Activated CD4-positive, CD25-positive, alpha-beta regulatory T cell treated with anti-CD3 and anti-CD28 coated beads, Interleukin-2, amount 50 U/mL, for 24 hours (primary cell): ENCODE measurements at places on chromosomes 3 and 15.

DNA sequence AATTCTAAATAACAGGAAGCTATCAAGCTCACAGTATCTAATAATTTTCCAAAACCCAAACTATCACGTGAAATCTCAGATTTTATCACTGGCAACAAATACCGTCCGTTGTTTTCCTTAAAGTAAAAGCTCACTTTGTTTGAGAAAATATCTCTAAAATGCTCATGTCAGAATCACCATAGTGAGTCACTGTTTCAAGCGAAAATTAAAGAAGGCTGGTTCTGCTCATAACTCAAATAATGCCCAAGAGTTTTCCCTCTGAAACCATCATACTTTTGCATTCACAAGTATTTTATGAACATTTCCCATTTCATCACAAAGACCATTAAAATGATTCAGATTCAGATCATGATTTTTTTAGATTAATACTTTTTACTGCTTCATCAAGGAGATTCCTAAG lies 50.6 kb downstream of the TBL1XR1 start:
- ATAC-seq, result peak; percentile 36

GRCh38 chr15:34722439-34722836 lies 32.4 kb downstream of the GJD2 start:
- no peak for ATAC-seq

GRCh38 chr3:20310629-20311028 lies 124.6 kb upstream of the SGO1 start:
- ATAC-seq, result no peak

DNA sequence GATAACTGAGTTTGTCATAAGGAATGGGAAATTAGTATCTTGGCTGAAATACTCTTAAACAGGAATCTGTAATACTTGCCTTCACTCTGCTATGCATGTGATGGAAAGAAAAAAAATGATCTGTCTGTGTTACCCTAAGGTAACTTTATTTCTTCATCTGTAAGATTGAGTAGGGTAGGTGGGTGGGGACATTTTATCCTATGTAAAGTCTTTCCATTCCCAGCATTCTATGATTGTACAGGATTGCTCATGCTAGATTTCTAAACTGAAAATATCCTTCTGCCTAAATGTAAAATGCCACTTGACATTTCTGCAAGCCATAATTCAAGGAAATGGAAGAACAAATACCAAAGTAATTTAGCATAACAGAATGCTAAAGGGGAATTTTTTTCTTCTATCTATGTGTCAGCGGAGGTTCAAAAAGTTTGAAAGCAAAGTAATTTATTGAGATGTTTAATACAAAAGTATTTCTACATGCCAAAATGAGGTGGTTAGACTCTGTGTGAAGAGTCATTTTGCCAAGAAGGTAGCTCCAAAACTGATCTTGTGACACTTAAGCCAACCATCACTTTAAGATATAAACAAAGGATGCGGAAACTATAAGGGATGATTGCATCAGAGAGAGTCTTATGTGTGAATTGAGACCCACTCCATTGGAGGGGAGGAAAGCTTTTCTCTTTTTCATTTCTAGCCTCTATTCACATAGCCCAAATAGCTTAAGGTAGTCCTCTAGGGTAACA lies 46.6 kb upstream of the SERPINI2 start:
- no peak for ATAC-seq

DNA sequence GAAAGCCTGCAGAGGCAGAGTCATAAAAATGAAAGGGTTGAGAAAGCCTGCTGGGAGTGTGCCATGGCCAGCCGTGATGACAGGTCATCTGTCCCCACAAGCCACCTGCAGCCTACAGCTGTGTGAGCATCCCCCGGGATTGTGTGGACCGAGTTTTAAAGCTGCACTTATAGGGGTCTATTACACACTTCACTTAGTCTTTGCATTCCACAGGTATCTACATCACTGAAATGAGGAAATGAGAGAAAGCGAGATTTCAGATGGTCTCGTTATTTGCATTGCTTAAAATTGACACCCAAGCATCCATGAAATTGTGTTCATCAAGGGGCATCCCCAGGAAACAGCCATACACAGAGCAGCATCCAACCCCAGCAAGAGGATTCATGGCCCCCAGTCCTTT lies 137.6 kb upstream of the TRIM42 start:
- ATAC-seq, result no peak

DNA sequence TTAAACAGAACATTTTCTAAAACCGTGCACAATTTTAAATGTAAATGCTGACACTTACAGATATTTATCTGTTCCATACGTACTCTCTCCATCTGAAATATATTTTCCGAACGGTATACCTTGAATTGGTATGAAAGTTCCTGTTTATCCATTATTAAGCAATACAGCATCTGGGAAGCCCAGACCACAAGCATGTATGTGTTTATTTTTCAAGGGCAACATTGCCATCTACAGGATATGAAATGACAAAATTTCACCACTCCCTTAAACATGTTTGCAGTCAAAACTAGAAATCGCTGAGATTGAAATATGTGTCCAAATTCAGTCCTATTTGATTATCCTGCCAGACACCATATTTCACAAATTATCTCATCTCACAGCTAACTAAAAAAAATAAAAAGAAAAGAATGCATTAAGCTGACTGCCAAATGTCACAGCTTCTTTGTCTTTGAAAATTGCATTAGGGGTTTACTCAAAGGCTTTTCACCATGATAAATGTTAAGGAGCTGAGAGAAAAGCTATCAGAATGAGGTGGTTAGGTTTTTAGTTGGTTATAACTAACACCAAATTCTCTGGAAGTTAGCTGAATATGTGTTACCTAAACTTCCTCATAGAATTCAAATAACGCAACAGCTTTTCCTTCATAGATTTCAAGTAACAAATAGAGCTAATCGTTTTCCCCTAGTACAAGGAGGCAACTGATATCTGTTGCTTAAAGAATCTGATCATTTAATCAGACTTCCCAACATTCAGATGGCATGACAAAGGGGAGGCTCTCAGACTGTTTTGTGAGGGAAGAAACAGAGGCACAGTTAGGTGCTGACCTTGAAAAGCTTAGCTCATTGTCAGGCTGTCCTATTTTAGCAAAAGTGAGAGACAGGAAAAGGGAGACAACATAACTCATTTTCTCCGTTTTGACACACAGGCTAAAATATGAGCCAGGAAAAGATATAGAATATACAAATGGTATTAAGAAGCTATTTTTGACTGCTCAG lies 533.1 kb downstream of the TBL1XR1 start:
- ATAC-seq, result no peak

DNA sequence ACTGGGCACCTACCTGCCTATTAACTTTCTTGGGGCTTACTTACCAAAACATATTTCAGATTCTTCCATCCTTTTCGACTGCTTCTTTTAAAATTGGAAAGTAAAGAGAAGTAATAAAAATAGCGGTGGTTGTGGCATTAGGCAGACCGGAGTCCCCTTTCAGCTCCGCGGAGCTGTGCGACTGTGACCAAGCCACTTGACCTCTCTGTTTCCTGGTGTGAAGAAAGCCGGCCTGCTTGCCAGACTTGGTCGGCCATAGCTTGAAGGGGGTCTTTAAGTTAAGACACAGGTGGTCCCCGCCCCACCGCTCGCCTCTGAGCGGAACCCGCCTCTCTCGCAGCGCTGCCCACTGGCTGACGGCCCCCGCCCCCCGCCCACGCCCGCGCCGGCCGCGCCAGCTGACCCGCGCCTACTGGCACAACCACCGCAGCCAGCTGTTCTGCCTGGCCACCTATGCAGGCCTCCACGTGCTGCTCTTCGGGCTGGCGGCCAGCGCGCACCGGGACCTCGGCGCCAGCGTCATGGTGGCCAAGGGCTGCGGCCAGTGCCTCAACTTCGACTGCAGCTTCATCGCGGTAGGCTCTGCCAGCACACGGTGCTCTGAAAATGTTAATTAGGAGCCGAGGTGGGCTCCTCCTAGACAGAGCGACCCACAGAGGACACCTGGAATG lies 18.3 kb downstream of the NOX5 start:
- ATAC-seq, result no peak

- ATAC-seq, result no peak
Observed at GRCh38 chr3:131233900-131234668, 147.5 kb upstream of the NUDT16 start.

- ATAC-seq, result no peak
Observed at GRCh38 chr3:143348486-143349327, 229.1 kb downstream of the CHST2 start.

DNA sequence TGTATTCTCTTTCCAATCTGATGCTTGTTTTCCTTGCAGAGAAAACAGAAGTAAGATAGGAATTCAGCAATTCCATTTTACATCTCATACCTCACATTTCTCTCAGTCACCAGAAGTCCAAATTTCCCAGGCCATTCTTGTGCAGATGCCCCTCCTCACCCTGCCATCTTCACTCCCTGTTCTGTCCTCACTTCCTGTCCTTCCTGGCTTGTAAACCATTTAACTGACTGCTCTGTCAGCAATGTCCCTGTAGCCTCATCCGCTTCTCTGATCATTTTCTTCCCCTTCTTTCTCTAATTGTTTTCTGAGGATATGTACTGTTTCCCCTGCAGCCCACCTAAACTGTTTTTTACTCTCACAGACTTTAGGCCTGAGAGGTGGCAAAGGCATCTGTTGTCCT lies 40.3 kb downstream of the BLM start:
- no peak for ATAC-seq

- no peak for ATAC-seq
Observed at GRCh38 chr3:88758676-88759075, 348.7 kb upstream of the EPHA3 start.

- ATAC-seq, result no peak
Observed at GRCh38 chr3:188776447-188776846, 395.3 kb upstream of the TPRG1 start.

DNA sequence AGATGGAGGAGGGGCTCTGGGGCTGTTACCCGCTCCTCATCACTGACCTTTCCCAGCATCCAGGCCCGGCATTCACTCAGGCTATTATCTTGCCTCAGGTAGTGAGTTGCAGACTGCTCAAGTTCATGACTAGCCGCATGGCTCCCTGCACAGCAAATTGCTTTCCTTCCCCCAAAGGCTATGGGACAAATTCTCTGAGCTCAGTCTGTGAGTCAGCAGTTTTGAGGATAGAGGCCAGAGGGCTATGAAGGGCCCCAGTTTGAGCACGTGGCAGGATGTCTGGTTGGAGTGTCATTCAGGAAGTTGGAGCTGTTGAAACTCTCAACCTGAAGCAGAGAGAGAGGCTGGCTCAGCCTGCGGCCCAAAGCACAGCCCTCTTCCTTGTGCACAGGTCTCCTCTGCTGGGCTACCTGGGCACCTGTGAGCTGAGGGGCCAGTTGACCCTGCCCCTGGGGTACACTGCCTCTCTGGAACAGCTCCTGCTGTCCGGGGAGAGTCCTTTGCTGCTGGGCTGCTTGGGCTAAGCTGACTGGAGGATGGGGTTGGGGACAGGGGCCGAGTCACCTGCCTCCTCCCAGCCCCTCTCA lies 7.9 kb downstream of the FAH start:
- ATAC-seq, result peak; percentile 78

- ATAC-seq, result no peak
Observed at GRCh38 chr3:141389703-141390102, 21.4 kb downstream of the ZBTB38 start.

DNA sequence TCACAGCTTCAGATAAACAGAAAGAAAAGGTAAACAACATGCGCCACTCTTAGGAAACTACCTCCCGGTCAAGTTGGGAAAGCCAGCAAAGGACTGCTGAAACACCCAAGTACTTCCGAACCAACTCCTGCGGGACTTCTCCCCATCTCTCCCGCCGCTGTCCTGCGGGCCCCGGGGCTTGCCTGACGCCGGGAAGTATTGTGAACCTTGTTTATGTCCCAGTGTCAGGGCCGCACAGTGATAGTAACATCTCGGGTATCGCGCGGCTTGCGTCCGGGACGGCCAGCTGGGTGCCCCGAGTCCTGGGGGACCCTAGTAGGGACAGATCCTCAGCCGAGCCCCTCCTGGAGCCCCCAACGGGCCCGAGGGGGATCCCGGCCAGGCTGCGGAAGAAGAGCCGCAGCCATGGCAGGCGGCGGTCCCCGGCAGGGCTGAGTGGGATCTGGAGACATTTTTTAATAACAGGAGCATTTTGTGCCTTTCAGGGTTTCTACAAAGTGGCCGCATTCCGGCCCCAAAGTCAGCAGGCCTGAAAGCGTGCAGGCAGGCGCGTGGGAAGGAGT lies 756 bp downstream of the CLPX start:
- ATAC-seq, result peak; percentile 5

DNA sequence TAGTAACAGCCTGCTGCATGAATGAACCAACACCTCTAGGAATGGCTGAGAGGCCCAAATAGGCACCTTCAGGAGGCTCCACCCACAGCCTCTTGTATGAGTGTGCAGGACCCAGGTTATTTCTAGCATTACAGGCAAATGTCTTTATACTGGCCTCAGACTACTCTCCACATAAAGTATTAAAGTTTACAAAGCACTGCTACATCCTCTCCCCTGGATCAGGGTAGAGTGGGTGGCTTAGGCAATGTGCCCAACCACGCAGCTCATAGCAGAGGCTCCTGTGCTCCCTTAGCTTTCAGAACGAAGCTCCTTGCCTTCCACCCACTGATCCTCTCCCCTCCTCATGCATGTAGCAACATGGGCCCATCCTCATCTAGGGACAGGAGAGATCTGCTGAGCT lies 16.3 kb downstream of the TMEM43 start:
- no peak for ATAC-seq

DNA sequence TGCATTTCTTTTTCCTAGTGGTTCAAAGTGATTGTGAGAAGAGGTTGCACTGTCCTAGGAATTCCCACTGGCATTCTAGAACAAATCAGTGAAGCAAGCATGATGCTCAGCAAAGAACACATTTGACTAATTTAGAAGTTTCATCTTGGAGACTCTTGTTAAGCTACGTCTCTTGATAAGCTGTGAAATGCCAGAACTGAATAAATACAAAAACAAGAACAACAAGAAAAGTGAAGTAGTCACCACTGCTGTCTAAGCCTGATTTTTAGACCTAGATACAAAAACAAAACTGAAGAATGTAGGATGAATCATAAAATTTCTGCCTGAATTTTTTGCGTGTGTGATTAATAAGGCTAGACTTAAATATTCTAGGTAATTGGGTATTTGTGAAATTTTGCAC lies 1162.4 kb downstream of the TUSC7 start:
- ATAC-seq, result no peak

DNA sequence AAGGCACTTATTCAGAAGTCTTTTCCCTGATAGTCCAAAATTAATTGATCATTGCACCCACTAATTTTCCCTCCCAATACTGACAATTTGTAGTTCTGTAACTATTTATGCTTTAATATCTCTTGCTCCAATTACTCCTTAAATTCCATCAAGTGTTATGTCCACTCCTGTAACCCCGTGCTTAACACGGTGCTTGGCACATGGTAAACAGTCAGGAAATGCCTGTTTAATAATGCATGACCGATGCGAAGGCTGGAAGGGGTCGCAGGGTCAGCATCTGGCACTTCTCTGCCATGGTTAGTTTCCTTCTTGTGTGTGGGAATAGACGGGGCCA lies 553 bp upstream of the SEC22A start:
- no peak for ATAC-seq

GRCh38 chr3:21158861-21159542 lies 592.0 kb downstream of the ZNF385D start:
- no peak for ATAC-seq

- no peak for ATAC-seq
Observed at GRCh38 chr3:146542978-146543377, 1.4 kb downstream of the PLSCR1 start.

GRCh38 chr3:73500321-73500720 lies 124.4 kb downstream of the PDZRN3 start:
- no peak for ATAC-seq

GRCh38 chr3:149313542-149313941 lies 19.9 kb downstream of the TM4SF18 start:
- no peak for ATAC-seq

- no peak for ATAC-seq
Observed at GRCh38 chr15:85621094-85621493, 173.6 kb downstream of the KLHL25 start.

GRCh38 chr3:119586733-119587172 lies 7.5 kb downstream of the ADPRH start:
- ATAC-seq, result no peak

GRCh38 chr3:143265501-143266070 lies 146.0 kb downstream of the CHST2 start:
- ATAC-seq, result no peak
